ENCODE measurements at places on chromosomes 5 and 9.

GRCh38 chr5:93294199-93294598, 286.8 kb downstream of the NR2F1-AS1 start:
- no peak for DNase-seq

DNA sequence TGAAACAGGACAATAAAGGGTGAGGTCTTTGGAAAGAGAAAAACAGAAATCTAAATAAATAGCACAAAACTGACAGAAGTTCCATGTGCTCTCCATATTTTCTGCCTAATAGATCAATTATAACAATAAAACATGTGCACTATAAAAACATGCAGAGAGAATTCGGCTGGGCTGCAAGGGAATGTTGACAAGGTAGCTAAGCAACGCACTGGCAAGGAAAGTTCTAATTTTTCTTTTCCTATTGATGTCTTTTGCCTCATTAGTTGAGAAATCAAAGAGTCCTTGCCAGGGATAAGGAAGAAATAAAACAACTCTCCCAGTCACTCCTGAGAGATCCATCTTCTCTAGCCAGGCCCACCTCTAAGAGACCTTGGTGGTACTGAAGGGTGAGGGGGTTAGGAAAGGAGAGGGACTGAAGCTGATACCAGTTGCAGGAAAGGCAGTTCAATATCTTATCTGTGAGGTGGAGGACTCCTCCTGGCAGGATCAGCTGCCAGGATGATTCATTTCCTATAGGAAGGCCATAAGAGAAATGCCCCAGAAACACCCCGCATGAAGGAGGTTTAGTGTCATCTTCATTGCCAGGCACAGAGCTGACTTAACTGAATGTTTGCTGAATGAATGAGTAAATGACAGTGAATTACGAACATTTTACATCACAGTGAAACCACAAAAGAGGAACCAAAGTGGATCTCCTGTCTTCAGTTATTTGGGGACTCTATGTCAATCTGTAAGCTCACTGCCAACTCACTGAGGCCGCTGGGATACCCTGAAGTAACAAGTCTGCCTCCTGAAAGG, 63.7 kb upstream of the IFNK start:
- no peak for DNase-seq

DNA sequence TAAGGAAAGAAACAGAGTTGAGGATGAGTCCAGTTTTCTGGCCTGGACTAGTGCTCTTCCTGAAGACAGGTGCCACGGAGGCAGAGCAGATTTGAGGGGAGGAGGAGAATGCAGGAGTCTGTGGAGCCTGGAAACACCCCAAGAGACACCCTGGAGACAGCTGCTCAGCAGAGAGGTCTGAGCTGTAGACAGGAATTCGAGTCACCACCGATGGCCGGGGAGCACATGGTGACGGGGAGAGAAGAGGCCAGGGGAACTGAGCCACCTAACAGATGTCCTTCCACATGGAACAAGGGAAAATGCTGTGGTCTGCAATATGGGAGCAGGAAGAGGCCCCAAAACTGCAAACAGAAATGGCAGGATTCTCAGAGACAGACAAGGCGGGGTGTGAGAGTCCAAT, 22.9 kb downstream of the CPLX2 start:
- DNase-seq = no peak

- DNase-seq = no peak
These were observed 386.8 kb upstream of the PTPRD start for GRCh38 chr9:10999646-11000045.

GRCh38 chr5:99449786-99450185, 521.0 kb upstream of the CHD1 start:
- no peak for DNase-seq
